ENCODE measurements at places on chromosomes 6 and 20.
A peak's percentile ranks its signal among the peaks of the same experiment; 100 is the strongest.

DNA sequence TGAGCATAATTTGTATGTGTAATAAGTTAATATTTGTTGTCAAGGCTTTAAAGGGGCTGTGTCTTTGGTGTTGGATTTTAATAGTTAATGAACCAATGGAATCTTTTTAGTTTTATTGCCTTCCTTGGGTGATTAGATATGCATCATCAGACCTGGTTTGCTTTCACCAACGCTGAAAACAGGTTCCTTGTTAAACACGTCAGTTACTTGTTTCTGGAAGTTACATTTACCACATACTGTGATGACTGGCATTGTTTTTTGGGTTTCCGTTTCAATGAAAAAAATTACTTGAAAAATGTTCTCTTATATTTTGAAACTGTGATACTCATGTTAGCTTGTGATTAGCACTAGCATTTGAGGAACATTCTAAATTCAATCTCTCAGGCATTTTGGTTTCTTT is 58.6 kb upstream of the RNF144B start:
- no peak for DNase-seq

DNA sequence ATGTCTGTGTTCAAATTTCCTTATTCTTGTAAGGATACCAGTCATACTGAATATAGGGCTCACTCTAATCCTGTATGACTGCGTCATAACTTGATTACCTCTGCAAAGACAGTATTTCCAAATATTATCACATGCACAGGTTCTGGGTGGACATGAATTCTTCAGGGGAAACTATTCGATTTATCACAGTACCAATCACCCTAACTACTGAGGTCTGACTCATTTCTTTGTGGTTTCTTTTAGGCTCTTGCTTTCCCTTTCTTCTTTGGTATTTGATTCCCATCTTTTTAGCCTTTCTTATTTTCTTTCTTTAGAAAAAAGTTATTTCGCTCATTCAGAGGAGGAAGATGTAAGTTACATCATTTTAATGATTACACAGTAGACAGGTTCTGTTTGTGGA is 40.3 kb upstream of the TBX18 start:
- no peak for DNase-seq

DNA sequence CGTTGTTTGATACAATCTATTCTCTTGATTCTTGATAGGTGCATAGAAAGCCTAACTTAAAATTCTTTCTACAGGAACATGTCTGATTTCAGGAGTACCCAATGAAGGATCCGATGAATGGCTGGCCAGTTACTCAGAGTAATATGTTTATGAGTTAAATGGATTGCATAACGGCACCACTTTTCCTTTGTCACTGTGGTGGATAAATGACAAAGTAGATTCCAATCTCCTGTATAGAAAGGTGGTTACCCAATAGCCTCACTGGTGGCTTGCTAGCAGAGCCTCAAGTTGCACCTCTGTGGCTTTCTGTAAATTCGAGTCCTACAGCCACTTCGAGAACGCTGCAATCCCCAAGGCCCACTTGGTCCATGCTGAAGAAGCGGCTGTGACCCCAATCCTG is 28.4 kb downstream of the LHFPL5 start:
- DNase-seq = no peak

DNA sequence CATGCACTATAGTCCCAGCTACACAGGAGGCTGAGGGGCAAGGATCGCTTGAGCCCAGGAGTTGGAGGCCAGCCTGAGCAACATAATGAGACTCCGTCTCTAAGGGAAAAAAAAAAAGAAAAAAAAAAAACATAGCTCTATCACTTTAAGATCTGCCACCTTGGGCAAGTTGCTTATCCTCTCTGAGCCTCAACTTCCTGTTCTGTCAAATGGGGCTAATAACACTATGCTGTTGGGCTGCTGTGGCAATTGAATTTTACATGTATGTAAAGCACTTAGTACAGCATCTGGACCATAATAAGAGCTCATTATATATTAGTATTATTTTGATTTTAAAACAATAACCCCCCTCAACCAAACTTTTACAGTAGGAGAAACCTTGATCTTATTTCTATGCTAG is 141.5 kb downstream of the ATXN1 start:
- DNase-seq = no peak

DNA sequence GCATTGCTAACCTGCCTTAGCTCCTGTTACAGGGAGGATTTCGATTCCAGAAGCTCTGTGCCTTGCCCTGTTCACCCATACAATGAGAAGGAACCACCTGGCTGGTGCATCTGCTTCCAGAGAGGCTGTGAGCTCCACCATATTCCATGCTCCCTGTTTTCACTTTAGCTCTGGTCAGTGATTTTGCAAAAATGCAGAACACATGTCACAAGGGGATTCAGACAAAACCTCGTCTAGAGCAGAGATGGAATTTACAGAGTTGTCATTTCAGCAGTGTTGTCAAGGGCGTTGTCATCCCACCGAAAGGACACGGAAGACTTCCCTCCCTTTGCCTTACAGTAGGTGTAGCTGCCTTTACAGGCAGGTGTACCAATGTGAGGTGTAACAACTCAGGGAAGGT is 223.0 kb upstream of the ARID1B start:
- no peak for DNase-seq

GRCh38 chr6:27517928-27518787 is 45.3 kb upstream of the ZNF184 start:
- no peak for DNase-seq

DNA sequence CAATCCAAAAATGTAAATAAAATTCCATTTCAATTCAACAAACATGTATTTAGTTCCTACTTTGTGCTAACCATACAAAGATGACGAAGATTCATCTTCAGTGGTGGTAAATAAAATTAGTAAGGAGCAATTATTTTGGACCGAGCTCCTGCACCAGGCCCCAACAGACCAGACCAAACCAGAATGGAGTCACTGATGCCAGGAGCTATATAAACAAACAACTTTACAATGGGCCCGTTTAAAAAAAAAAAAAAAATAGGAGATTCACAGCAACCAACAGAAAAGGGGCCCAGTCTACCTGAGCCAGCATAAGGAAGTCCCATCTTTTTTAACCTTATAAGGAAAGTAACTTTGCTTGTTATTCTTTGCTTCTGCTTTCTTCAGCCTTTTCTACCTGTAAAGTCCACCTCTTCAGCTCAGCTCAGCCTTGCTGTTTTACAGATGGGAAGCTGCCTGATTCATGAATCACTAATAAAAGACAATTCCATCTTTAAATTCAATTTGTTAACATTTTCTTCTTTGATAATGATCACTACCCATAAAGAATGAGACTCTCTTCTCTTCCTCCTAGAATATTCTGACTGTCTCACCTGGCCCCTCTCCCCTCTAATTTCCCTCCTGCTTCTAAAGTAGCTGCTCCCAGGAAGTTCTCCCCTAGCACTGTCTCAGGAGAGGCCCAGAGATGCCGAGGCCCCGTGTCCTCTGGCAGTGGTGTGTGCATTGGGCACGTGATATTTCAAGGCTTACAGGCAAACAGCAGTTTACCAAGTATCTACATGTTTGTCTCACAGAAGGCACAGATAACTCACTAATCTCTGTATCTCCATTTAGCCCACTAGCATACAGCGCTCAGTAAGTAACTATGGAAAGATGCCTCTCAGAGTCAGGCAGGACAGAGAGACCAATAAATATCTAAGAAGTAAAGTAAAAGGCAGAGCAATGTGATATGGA is 8.4 kb downstream of the MBOAT1 start:
- no peak for DNase-seq

- DNase-seq = no peak
These were observed 230.9 kb upstream of the SULF2 start for GRCh38 chr20:48015943-48016723.

GRCh38 chr6:44400572-44400971 is 13.1 kb downstream of the CDC5L start:
- DNase-seq = no peak

- no peak for DNase-seq
These were observed 45.8 kb downstream of the GINS1 start for GRCh38 chr20:25453035-25453810.

DNA sequence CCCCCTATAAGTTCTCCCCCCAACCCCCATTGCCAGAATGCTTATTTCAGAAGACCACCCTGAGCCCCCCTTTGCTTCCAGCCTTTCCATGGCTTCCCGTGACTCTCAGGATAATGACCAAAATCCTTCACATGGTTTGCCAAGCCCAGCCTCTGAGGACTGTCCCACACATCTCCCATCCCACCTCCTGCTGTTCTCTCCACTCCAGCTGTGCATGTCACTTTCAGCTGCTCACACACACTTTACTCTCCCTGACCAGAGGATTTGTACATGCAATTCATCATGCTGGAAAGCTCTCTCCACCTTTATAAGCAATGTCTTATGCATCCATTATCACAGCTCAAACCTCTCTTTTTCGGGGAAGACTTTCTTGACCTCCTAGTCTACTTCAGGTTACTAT is 164.2 kb downstream of the PRL start:
- DNase-seq = no peak

DNA sequence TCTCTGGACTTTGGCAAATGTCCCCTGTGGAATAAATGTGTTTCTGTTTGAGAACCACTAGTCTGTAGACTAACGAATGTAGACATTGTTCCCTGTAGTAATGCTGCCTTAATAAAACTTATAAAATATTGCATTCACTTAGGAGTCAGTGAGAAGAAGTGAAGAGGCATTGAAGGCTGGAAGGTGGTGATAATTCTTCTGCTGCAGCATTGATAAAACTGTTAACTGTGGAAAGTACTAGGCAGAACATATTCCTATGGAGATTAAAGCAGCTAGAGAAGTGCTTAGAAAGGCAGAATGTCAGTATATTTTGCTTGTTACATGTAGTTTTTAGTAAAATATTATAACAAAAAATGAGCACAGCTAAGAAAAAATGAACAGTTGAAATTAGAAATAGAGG is 4.8 kb downstream of the PGK2 start:
- no peak for DNase-seq

GRCh38 chr20:47484303-47484702 is 17.4 kb upstream of the NCOA3 start:
- DNase-seq = no peak

GRCh38 chr6:118894425-118895260 is 691 bp downstream of the ASF1A start:
- peak; percentile 9 for DNase-seq

GRCh38 chr20:61354001-61354390 is 101.9 kb downstream of the CDH4 start:
- DNase-seq = no peak

- DNase-seq = no peak
These were observed 2.2 kb upstream of the ARHGAP40 start for GRCh38 chr20:38599410-38599882.

GRCh38 chr20:40726776-40727175 is 37.7 kb upstream of the MAFB start:
- no peak for DNase-seq

- DNase-seq = no peak
These were observed 72.5 kb downstream of the CD40 start for GRCh38 chr20:46190478-46191167.

DNA sequence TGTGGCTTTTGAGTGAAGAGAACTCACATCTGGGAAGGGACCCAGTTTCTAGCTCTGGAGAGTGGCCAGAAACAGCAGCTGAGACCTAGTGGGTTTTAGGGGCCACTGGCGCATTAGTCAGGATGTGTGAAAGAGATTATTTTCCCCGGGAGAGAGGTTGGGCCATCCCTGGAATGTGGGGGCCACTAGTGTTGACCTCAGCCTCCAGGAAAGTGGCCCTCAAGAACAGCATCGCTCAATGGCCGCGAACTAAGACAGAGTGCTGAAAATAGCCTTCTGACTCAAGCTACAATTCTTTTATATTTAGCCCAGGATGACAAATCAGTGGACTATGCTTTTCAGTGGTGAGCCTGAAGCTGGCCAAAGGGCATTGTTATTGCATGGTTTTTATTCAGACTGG is 210.4 kb upstream of the RNF24 start:
- no peak for DNase-seq

GRCh38 chr6:64104051-64104450 is 468.4 kb downstream of the PHF3 start:
- no peak for DNase-seq

- DNase-seq = no peak
These were observed 62.8 kb upstream of the APCDD1L start for GRCh38 chr20:58577871-58578598.

DNA sequence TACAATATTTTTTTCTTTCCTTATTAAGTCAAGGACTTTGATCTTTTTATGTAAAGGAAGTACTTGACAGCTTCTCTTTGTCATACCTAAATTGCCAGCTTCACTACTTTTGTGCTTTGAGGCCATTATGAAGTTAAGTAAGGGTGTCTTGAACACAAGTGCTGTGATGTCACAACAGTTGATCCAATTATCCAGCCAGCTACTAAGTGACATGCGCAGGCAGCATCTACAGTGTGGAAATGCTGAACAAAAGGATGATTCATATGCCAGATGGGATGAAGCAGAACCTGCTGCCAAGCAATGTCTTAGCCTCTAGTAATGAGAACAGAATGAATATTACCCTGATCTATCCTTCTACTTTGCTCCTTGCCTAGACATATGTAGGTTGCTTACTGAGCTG is 68.3 kb upstream of the TMEM244 start:
- DNase-seq = no peak

- DNase-seq = no peak
These were observed 10.0 kb downstream of the MBOAT1 start for GRCh38 chr6:20202324-20202658.

DNA sequence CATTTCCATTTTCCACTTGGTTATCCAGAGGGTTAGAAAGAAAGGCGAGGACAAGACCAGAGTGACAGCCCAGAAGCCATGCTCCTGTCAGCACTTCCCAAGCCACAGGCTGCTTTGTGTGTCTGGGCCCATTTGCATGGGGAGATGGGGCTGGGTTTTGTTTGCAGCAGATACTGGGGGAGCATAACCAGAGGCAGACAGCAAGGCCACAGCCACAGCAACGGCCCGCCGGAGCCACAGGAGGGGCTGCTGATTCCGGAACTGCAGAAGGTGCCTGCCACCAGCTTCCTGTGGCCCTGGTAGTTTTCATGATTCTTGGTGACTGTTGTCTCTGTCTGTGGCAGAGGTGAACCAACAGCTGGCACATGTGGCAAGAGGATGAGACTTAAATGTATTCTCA is 106.6 kb downstream of the DLL1 start:
- no peak for DNase-seq

GRCh38 chr6:39892490-39893129 is 41.7 kb downstream of the MOCS1 start:
- no peak for DNase-seq

DNA sequence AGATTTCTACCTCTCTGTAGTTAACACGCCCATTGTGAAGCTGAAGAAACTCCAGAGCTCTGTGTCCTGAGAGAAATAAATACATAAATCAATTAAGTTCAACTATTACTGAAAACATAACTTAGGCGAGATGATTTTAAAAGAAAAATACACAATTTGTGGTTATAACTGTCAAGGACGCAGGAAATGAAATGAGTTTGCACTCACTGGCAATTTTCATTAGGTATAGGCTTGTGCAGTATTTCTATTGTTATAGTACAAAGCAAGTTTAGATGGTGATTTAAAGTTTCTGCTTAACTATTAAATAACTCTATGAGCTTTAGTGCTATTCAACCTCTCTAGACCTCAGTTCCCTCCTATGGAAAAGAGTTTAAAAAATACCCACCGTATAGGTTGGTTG is 3.3 kb downstream of the GPLD1 start:
- DNase-seq = no peak

GRCh38 chr6:12440981-12441380 is 150.8 kb downstream of the EDN1 start:
- DNase-seq = no peak

Data from esophagus squamous epithelium (tissue), 5 donors.